ENCODE measurements at places on chromosomes 3 and 15.

GRCh38 chr3:79506751-79507150 is 261.0 kb downstream of the ROBO1 start:
- no peak for DNase-seq
- no peak overlapping the region for H3K27ac ChIP-seq
- no peaks in the 10 kb centered on the region for H3K27me3 ChIP-seq
- H3K36me3 ChIP-seq: no peaks in the 10 kb centered on the region

DNA sequence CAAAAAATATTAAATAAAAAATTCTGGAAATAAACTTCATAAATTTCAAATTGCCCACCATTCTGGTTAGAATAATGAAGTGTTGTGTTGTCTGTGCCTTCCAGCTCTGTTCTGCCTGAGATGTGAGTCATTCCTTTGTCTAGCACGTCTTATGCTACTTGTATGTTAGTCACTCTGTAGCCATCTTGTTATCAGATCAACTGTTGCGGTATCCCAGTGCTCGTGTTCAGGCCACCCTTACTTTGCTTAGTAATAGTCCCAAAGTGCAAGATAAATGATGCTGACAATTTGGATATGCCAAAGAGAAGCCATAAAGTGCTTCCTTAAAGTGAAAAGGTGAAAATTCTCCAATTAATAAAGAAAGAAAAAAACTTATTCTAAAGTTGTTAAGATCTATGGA is 527.5 kb downstream of the NAALADL2 start:
- H3K4me3 ChIP-seq: no peak overlapping the region
- no peaks in the 10 kb centered on the region for H3K4me1 ChIP-seq
- no peaks in the 10 kb centered on the region for H3K27me3 ChIP-seq
- DNase-seq: no peak

DNA sequence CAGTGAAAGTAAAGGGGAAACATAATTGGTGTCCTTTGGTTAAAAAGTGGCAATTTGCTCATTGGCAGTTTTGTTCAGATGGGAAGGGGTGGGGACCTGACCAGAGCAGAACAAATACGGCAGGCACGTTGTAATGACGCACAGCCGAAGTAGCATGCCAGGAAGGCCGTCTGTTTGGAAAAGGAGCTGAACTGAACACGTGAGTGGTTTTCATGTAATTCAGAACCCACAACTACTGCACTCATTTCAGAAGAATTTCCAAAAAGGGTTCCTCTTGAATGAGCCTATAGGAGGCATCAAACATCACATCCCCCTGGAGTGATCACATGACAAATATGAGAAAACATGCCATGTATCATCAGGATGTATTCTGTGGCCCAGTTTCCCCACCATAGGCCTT is 42.9 kb upstream of the LMCD1 start:
- H3K36me3 ChIP-seq: no peaks in the 10 kb centered on the region
- 0 out of 2 replicates have a peak, but pooled peaks cover 1% of the 10 kb centered on the region for H3K4me1 ChIP-seq
- H3K4me3 ChIP-seq: no peak overlapping the region

- no peak overlapping the region for H3K4me3 ChIP-seq
- H3K36me3 ChIP-seq: no peaks in the 10 kb centered on the region
- no peaks in the 10 kb centered on the region for H3K27me3 ChIP-seq
- H3K4me1 ChIP-seq: no peaks in the 10 kb centered on the region
- H3K27ac ChIP-seq: no peak overlapping the region
Measured at GRCh38 chr3:136664771-136665170, 87.4 kb downstream of the STAG1 start.

- no peaks in the 10 kb centered on the region for H3K4me1 ChIP-seq
- H3K4me3 ChIP-seq: no peak overlapping the region
- no peak overlapping the region for H3K27ac ChIP-seq
- H3K27me3 ChIP-seq: no peaks in the 10 kb centered on the region
- no peaks in the 10 kb centered on the region for H3K36me3 ChIP-seq
Measured at GRCh38 chr15:30036036-30036703, 46.6 kb upstream of the GOLGA8J start.

GRCh38 chr3:169348929-169349621 is 314.4 kb downstream of the MECOM start:
- no peak overlapping the region for H3K27ac ChIP-seq
- H3K4me3 ChIP-seq: no peak overlapping the region
- H3K4me1 ChIP-seq: peaks cover 3% of the 10 kb centered on the region
- no peaks in the 10 kb centered on the region for H3K36me3 ChIP-seq
- no peaks in the 10 kb centered on the region for H3K27me3 ChIP-seq

DNA sequence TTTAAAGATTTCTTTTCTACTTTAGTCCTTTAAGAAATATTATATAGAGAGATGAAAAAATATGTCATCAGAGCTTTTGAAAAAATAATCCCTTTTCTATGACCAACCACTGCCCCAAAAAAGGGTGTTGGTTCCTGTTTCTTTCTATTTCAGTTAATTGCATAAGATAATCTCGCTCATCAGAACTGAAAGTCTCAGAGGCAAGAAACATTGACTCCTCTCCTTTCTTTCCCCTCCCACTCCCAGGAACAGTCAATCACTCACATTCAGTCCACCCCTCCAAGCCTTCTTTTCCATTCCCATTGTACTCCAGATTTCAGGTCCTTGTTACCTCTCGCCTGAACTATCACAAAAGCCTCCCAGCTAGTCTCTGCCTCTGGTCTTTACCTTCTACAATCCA is 153.7 kb upstream of the ABI3BP start:
- DNase-seq: no peak
- H3K36me3 ChIP-seq: no peaks in the 10 kb centered on the region
- H3K27ac ChIP-seq: no peak overlapping the region
- H3K4me1 ChIP-seq: peaks cover 3% of the 10 kb centered on the region
- H3K27me3 ChIP-seq: no peaks in the 10 kb centered on the region
- H3K4me3 ChIP-seq: no peak overlapping the region

GRCh38 chr3:147572970-147573340 is 163.8 kb downstream of the ZIC1 start:
- H3K4me3 ChIP-seq: no peak overlapping the region
- DNase-seq: no peak
- no peaks in the 10 kb centered on the region for H3K27me3 ChIP-seq
- no peak overlapping the region for H3K27ac ChIP-seq

- no peak overlapping the region for H3K4me3 ChIP-seq
- no peaks in the 10 kb centered on the region for H3K4me1 ChIP-seq
- no peak for DNase-seq
- H3K27ac ChIP-seq: no peak overlapping the region
- no peaks in the 10 kb centered on the region for H3K36me3 ChIP-seq
- no peaks in the 10 kb centered on the region for H3K27me3 ChIP-seq
Measured at GRCh38 chr3:182671942-182672341, 121.4 kb upstream of the ATP11B start.

DNA sequence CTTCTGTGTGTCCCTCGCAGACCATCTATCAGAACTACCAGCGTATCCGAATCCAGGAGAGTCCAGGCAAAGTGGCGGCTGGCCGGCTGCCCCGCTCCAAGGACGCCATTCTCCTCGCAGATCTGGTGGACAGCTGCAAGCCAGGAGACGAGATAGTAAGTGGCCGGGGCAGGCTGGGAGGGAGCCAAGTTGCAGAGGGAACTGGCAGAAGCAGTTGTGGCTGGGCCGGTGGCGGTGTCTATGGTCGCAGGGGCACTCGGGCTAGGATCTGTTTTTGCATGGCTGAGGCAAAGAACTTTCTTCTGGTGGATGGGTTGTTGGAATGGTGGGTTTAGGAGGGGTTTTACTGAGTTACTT is 10.1 kb downstream of the MCM2 start:
- H3K27me3 ChIP-seq: no peaks in the 10 kb centered on the region
- H3K4me3 ChIP-seq: no peak overlapping the region
- no peak for DNase-seq
- H3K36me3 ChIP-seq: peaks cover 79% of the 10 kb centered on the region

- no peak overlapping the region for H3K4me3 ChIP-seq
- H3K4me1 ChIP-seq: no peaks in the 10 kb centered on the region
- H3K36me3 ChIP-seq: no peaks in the 10 kb centered on the region
Measured at GRCh38 chr3:17023006-17023664, 138.4 kb downstream of the PLCL2 start.

- DNase-seq: no peak
- no peaks in the 10 kb centered on the region for H3K4me1 ChIP-seq
- no peaks in the 10 kb centered on the region for H3K36me3 ChIP-seq
- no peak overlapping the region for H3K4me3 ChIP-seq
- no peak overlapping the region for H3K27ac ChIP-seq
Measured at GRCh38 chr15:68506071-68506470, 72.7 kb upstream of the CORO2B start.

GRCh38 chr3:128205558-128206145 is 52.4 kb downstream of the EEFSEC start:
- H3K27me3 ChIP-seq: no peaks in the 10 kb centered on the region
- H3K36me3 ChIP-seq: no peaks in the 10 kb centered on the region
- H3K4me1 ChIP-seq: peaks cover 2% of the 10 kb centered on the region
- no peak overlapping the region for H3K27ac ChIP-seq

- DNase-seq: no peak
- no peak overlapping the region for H3K4me3 ChIP-seq
- H3K36me3 ChIP-seq: no peaks in the 10 kb centered on the region
- H3K27ac ChIP-seq: no peak overlapping the region
- H3K27me3 ChIP-seq: no peaks in the 10 kb centered on the region
- H3K4me1 ChIP-seq: no peaks in the 10 kb centered on the region
Measured at GRCh38 chr3:115099986-115100571, 47.0 kb downstream of the ZBTB20 start.

DNA sequence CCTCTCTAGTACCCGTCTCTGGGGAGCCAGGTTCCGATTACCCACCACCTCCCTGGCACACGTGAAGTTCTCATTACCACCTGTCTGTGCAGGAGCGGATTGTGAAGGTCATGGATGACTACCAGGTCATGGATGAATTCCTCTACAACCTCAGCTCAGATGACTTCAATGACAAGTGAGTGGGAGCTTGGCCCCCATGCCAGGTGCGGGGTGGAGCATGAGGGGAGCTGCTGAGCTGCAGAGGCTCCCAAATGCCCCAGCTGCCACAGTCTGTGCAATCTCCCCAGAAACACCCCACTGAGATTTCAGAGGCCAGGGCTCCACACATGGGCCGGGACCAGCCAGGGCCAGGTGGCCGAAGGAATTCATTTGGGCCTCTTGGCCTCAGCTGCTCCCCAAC is 34.3 kb downstream of the DNAH1 start:
- H3K4me1 ChIP-seq: no peaks in the 10 kb centered on the region
- H3K4me3 ChIP-seq: no peak overlapping the region
- DNase-seq: no peak
- H3K27me3 ChIP-seq: no peaks in the 10 kb centered on the region
- H3K27ac ChIP-seq: no peak overlapping the region

GRCh38 chr3:77562089-77562488 is 522.2 kb downstream of the ROBO2 start:
- no peak for DNase-seq
- H3K4me1 ChIP-seq: peaks cover 3% of the 10 kb centered on the region
- H3K36me3 ChIP-seq: no peaks in the 10 kb centered on the region
- no peaks in the 10 kb centered on the region for H3K27me3 ChIP-seq
- no peak overlapping the region for H3K4me3 ChIP-seq

GRCh38 chr15:92922418-92923002 is 22.4 kb downstream of the CHD2 start:
- H3K27me3 ChIP-seq: no peaks in the 10 kb centered on the region
- H3K4me1 ChIP-seq: peaks cover 2% of the 10 kb centered on the region
- no peak for DNase-seq
- H3K27ac ChIP-seq: no peak overlapping the region
- H3K4me3 ChIP-seq: no peak overlapping the region

- H3K27ac ChIP-seq: no peak overlapping the region
- no peak for DNase-seq
- H3K27me3 ChIP-seq: no peaks in the 10 kb centered on the region
- no peaks in the 10 kb centered on the region for H3K36me3 ChIP-seq
Measured at GRCh38 chr3:111260878-111261277, 189.3 kb downstream of the NECTIN3 start.

DNA sequence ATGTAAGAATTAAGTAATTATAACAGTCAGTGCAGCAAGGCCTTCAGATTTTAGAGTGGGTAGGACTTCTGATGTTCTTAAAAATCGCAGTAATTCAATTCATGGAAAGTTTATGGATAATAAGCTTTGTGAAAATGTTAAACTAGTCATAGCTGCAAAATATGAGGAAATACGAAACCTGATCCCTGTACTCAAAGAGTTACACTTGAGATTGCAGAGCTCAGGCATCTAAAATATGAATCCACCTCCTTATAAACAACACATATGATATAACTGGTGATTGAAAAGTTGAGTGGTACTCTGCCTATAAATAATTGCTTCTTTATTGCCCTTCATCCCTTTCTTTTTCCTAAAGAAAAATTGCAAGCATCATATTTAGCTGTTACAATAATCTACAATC is 473.3 kb downstream of the OTOL1 start:
- no peaks in the 10 kb centered on the region for H3K4me1 ChIP-seq
- no peaks in the 10 kb centered on the region for H3K27me3 ChIP-seq
- no peak for DNase-seq
- no peak overlapping the region for H3K27ac ChIP-seq

GRCh38 chr3:176611703-176612102 is 585.6 kb downstream of the TBL1XR1 start:
- H3K36me3 ChIP-seq: no peaks in the 10 kb centered on the region
- no peak for DNase-seq
- H3K27me3 ChIP-seq: no peaks in the 10 kb centered on the region
- no peaks in the 10 kb centered on the region for H3K4me1 ChIP-seq
- H3K27ac ChIP-seq: no peak overlapping the region

GRCh38 chr3:129023909-129024308 is 22.8 kb downstream of the EFCC1 start:
- no peaks in the 10 kb centered on the region for H3K4me1 ChIP-seq
- H3K4me3 ChIP-seq: no peak overlapping the region
- H3K36me3 ChIP-seq: no peaks in the 10 kb centered on the region

DNA sequence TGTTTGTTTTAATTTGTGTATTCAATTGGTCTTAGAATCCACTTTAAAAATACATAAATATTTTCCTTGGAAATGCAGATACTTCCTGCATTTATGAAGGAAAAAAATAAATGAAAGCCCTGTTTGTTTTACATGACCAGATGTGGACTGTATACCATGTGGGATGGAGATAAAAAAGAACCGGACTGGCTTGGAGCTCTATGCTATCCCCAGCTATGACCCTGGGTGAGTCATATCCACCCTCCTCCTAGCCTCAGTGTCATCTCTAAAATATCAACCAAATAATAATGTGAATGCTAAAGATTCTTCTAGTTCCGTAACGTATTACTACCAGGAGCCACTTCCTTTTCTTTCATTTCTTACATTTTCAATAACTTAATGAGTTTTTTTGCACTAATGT is 44.5 kb upstream of the PDZRN3 start:
- no peak for DNase-seq
- H3K36me3 ChIP-seq: no peaks in the 10 kb centered on the region
- H3K27ac ChIP-seq: no peak overlapping the region
- no peaks in the 10 kb centered on the region for H3K27me3 ChIP-seq
- H3K4me3 ChIP-seq: no peak overlapping the region

- no peaks in the 10 kb centered on the region for H3K36me3 ChIP-seq
- no peak for DNase-seq
- H3K27me3 ChIP-seq: no peaks in the 10 kb centered on the region
- H3K4me1 ChIP-seq: no peaks in the 10 kb centered on the region
- H3K27ac ChIP-seq: no peak overlapping the region
Measured at GRCh38 chr3:1600700-1601418, 497.8 kb upstream of the CNTN4 start.
